AG04449 (cell line): ENCODE measurements at places on chromosomes 4 and X.

- DNase-seq, result no peak
Observed at GRCh38 chr4:20353646-20354045, 101.9 kb downstream of the SLIT2 start.

GRCh38 chr4:94519019-94519418 is 67.3 kb downstream of the PDLIM5 start:
- DNase-seq, result no peak

DNA sequence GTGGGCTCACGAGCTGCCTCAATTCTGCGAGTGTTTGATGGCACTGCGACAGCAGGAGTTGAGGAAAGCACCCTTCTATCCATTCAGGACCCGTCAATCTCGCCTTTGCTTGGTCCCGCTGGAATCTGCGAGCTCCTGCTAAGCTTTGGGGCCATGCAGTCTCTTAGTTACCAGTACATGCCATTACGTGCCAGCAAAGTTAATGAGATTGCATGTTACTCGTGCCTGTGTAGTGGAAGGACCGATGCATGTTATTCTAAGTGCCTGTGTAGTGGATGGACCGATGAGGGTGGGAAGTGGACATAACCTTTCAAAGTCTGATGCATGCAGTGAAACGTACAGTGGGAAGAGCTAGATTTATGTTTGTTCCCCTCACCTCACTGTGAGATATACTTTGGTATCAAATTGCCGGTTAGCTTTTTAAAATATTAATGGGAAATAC is 569 bp downstream of the RPS3A start:
- no peak for DNase-seq

DNA sequence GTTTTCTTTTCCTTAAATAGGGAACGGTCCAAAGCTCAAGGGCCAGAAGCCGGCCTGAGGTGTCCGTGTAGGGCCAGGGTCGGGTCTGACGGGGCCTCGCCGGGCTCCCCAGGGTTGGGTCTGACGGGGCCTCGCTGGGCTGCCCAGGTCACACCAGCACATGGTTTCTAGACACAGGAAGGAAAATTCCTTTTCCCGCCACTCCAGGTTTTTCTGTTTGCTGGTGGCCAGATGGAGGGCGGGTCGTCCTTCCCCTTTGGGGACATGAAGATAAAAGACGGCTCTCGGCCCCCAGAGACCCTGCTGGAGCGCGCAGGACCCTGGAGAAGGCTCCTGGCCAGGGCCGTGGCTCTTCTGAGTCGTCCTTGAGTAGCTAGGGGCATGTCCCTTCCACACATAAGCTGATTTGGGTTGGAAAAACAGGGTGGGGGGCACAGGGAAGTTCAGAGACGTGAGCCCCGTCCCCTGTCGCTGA is 35.1 kb downstream of the PIGG start:
- no peak for DNase-seq

DNA sequence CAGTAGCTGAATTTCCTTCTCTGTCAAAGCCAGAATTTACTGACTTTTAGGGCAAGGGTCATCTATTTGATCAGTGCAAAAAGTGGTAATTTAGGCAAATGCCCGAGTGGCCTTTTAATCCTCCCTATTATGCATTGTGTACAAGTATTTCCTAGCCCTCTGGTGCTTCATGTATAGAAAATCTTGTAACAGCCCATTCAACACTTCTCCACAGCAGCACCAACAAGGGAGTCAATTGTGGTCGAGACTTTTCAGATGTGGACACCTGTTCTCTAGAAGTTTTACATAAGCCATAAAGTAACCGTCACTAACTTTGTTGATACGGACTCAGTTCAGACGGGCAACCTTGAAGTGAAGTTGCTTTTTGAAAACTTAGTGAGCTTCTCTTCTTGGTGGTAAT is 50.9 kb upstream of the FHDC1 start:
- no peak for DNase-seq

DNA sequence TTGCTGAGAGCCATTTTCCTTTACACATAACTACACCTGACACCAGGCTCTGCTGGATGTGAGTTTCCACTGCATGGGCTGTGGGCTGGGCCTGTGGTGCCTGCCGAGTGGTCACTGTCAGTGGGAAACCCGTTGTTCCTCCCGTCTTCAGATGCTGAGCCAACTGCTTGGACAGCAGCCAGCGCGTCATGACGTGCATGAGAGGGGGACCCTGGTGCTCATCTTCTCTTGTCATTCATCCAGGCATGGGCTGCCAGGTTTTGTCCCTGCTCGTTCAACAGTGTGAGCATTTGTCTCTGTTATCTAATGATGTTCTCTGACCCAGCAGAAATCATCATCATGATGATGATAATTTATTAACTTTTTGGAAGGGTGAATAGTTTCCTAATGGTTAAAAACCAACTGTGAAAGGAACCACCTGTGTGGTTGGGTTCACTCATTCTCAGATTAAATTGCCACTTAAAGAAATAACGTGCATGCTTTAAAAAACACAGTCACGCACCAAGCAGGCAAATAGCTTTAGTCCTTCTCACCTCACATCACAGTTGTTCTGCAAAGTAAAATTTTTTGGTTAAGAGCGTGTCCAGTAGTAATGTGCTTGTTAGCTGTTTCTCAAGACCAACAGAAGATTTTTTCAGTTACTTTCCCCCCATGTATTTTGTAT is 19.9 kb upstream of the CLDN34 start:
- DNase-seq, result no peak

DNA sequence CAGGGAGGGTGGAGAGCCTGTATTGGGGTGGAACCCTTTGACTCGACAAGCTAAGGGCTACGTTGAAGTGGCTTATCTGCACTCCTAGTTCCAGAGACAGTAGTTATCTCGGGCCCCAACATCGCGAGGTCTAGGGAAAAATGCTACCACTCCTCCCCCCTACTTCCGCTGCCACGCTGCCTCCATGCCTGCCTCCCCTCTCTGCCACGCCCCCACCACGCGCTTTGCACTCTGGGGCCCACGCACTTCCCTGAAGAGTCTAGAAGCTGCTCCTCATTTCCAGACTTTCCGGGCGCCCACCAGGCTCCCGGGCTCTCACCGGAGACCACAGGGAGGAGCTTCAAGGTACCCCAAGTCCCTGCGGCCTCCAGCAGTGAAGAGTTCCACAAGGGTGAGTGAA is at the start of gene PASD1:
PASD1 (plus strand) TSS at position 227 of the 400 bp plus-strand sequence. CDS start 37,879 bp downstream, outside the sequence.
- no peak for DNase-seq

DNA sequence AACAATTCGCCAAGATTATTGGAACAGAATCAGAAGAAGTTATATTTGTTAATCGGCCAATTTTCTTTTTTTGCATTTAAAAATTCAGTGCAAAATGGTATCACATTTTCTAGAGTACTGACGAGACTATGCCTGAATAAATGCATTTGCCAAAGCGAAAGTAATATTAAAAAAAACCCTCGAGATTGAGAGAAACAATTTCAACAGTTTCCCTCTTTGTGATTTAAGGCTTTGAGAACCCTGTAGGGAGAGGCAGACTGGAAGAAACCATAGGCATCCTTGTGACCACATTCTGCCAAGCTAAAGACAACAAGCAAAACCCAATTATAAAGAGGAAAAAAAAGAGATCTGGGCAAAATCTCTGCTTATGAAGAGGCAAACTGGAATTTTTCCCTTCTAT is 218.1 kb upstream of the GK2 start:
- no peak for DNase-seq

- DNase-seq, result no peak
Observed at GRCh38 chr4:20426028-20426427, 174.3 kb downstream of the SLIT2 start.

DNA sequence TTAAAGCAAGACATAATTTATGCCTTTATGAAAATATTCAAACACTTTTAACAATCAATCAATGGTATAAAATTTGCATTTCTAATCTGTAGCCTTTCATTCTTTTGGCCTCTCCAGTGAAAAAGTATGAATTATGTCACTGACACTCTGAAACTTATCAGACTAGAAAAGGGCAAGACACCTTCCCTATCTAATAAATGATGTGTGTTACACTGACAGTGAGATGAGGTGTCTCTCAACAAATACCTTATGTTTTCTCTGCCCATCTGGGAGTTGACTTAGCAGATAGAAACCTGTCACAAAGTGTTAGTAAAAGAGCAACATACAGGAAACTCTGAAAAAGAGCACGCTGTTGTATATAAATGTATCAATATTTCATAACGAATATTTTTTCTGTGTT is 94.2 kb upstream of the TECRL start:
- DNase-seq, result no peak

- no peak for DNase-seq
Observed at GRCh38 chrX:38260231-38260630, 39.6 kb upstream of the SRPX start.

DNA sequence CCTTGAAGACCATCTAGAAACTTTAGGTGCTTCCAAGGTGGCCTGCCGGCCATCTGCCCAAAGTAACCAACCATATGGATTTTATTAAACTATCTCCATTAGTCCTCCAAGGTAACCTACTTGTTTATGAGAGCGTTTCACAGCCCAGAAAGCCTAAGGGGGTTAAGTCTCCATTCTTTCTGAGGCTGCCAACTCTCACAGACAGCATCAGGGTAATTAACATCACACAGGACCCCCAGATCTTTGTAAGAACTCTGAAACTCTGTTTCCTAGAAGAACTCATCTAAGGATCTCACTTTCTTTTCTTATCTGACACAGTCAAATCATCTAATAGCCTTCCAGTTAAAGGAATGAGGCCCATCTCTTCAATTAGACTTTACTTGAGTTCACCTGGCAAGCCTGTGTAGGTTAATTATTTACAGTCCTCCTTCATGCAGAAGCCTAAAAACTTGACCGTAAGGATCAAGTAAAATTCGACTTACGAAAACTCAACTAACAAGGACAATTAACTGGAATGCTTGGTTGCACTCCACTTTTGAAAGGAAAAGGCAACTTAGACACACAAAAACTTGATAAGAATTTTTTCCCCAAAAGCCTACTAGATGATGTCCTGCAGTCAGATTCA is 252.5 kb downstream of the GRIA3 start:
- no peak for DNase-seq

GRCh38 chr4:122777846-122778673 is 45.6 kb downstream of the BBS12 start:
- DNase-seq, result peak; percentile 89

- DNase-seq, result no peak
Observed at GRCh38 chr4:25441519-25442117, 64.6 kb downstream of the ANAPC4 start.

- no peak for DNase-seq
Observed at GRCh38 chrX:151151665-151152267, 24.6 kb upstream of the GPR50 start.

DNA sequence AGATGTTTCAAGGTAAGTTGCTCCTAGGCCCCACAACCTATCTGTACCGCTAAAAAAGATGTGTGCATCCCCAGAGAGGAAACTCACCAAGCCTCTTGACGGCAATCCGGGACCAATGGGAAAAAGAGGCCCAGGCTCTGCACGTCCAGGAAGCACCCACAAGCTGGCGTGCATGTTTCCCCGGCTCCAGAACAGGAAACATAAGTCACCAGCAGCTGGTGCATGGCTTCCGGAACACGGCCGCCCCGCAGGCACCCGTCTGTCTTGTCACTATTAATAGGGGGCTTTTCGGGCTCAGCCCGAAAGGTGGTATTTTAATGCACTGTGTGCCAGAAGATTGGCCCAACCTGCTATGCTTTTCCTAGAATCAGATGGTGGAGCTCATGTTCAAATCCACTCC is 22.2 kb downstream of the CRMP1 start:
- DNase-seq, result no peak

DNA sequence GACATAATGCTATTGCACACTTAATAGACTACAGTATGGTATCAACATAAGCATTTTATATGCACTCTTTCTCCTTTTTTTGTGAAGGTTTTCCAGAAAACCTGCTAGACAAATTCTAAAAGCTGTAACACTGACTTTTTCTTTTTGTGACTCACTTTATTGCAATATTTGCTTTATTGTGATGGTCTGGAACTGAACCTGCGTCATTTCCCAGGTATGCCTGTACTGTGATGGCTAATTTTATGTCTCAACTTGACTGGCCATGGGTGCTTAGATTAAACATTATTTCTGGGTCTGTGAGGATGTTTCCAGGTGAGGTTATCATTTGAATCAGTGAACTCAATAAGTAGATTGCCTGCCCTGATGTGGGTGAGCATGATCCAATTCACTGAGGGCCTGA is 35.5 kb upstream of the LAMP2 start:
- DNase-seq, result no peak

DNA sequence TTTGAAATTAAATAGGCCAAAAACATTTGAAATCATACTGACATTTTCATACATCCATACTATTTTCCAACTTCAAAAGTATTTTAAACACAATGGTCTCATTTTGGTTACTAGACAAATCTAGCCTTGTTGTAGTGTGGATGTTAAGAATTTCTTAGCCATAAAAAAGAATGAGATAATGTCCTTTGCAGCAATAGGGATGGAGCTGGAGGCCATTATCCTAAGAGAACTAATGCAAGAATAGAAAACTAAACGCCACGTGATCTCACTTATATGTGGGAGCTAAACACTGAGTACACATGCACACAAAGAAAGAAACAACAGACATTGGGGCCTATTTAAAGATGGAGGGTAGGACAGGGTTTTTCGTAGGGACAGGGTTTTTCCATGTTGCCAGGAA is 153.8 kb downstream of the CCSER1 start:
- no peak for DNase-seq

- DNase-seq, result no peak
Observed at GRCh38 chr4:86452422-86452891, 92.6 kb upstream of the MAPK10 start.

DNA sequence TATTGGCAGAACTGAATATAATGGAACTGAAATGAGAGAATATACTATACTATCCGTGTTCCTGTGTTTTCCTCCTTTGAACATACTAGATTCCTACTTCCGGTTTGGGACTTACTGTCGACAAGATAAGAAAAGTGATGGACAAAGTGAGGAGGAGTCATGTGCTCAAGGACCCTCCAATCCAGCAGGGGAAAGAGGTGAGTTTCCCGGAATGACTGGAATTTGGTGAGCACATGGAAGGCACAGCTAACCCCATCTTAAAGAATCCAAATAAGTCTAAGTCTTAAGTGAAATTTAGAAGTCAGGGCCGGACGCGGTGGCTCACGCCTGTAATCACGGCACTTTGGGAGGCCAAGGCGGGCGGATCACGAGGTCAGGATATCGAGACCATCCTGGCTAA is 36.6 kb upstream of the SH3D19 start:
- no peak for DNase-seq

GRCh38 chr4:169810325-169811323 is 52.9 kb upstream of the HPF1 start:
- peak; percentile 52 for DNase-seq

GRCh38 chrX:53695946-53696549 is 9.5 kb upstream of the HUWE1 start:
- DNase-seq, result no peak

- DNase-seq, result no peak
Observed at GRCh38 chrX:118423558-118423957, 72.1 kb upstream of the DOCK11 start.

- DNase-seq, result no peak
Observed at GRCh38 chr4:185912779-185913178, 100.8 kb upstream of the SORBS2 start.

GRCh38 chrX:67731061-67731460 is 187.2 kb downstream of the AR start:
- no peak for DNase-seq

GRCh38 chrX:7068939-7069367 is 78.6 kb upstream of the STS start:
- no peak for DNase-seq

GRCh38 chr4:89158884-89159503 is 47.7 kb downstream of the TIGD2 start:
- no peak for DNase-seq
